BE2C (cell line): ENCODE measurements at places on chromosomes 5 and 9.
A peak's percentile ranks its signal among the peaks of the same experiment; 100 is the strongest.

GRCh38 chr5:64190562-64191306 lies 25.1 kb downstream of the RNF180 start:
- no peak for DNase-seq

- no peak for DNase-seq
These were observed 53.0 kb upstream of the SMARCA2 start for GRCh38 chr9:1962122-1962521.

- no peak for DNase-seq
These were observed 74.3 kb downstream of the DCP2 start for GRCh38 chr5:113050721-113051382.

DNA sequence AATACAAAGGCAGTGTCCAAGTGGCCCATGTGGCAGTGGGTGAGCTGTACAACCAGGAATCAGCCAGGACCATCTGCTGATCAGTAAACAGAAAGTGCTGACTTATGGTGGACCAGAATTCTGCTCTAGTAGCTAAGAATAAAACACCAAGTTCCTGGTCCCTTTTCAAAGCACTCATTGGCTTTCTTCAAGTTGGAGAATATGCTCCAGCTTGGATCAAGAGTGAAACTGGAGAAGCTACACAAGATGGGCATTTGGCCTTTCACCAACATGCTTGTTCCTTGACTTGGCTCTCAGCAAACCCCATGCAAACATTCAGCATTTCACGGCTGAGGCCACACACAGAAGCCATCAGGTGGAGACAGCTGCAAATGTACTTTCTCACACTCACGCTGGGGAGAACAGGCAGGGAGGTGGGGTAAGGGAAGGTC lies 32.1 kb downstream of the MARCHF3 start:
- no peak for DNase-seq

- DNase-seq, result peak; percentile 23
These were observed 8.6 kb downstream of the SCGB3A2 start for GRCh38 chr5:147887026-147887627.

GRCh38 chr5:122880170-122880689 lies 34.8 kb downstream of the SNX24 start:
- DNase-seq, result no peak

DNA sequence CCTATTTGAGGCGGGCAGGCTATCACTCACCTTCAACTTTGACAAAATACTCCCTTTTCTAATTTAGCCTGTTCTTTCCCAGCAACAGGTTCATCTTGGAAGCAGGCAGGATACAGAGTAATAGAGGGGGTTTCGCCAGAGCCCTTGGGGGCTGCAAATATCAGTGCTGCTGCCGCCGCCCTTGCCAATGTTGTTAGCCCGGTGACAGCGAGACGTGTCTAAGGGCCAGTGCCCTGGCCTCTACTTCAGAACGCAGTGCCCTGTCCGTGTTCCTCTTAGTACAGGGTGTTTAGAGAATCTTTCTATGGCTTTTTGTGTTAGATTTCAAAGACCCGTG lies 703 bp downstream of the FAM120AOS start:
- peak; percentile 22 for DNase-seq

GRCh38 chr5:527646-528628 lies 3.7 kb upstream of the SLC9A3 start:
- no peak for DNase-seq

GRCh38 chr9:96087669-96088299 lies 212.3 kb downstream of the ERCC6L2 start:
- DNase-seq, result no peak

DNA sequence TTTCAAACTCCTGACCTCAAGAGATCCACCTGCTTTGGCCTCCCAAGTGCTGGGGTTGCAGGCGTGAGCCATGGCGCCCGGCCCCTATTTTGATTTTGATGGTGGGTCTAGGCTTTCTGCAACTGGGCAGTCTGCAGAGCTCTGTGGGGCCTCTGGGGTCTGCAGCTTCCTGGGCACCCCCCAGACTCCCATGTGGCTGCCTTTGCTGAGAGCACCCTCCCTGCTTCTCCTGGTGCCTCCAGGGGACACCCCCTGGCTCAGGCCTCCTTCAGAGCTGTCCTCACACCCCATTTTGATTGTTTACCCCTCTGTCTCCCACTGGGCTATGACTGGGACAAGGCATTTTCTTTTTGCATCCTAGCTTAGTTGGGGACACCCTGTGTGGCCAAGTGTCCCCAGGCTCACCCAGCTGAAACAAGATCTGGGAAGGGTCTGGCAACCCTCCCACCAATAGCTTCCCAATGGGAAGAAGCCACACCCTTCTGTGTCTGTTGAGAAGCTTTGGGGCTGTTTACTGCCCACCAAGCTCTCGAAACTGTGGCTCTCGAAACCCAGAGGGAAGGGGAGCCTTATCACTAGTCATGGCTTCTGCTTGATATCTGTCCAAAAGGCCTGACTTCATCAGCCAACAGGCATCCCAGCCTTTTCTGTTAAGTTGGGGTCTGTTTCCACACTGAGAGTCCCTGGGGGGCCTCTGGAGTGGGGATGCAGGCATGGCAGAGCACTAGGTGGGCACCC lies 204.4 kb upstream of the IER5L start:
- DNase-seq, result peak; percentile 49

- peak; percentile 65 for DNase-seq
These were observed 76.4 kb downstream of the OSMR start for GRCh38 chr5:38922199-38922598.

DNA sequence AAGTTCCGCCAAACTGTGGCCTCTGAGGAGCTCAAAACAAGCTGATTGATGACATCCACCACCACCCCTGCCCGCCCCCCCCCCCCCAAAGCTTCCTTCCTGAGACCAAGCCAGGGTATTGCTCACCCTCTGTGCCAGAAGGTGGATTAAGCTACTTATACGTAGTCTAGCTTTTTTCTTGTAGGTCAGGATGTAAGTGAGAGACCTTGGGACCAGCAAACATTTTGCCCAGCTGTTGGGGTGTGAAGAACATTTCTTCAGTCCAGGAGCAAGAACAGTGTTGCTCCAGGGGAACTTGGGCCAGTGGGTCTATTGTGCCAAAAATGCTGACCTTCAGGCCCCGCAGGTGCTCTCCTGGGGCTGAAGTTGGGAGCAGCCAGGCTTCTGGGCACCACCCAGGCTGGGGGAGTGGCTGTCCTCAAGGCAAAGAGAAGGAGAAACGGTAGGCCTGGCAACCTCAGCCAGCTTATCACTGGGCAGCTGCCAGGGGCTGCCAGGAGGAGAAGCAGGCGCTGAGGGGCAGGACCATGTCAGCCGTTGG lies 18.0 kb downstream of the NEURL1B start:
- DNase-seq, result no peak

- DNase-seq, result no peak
These were observed 7.0 kb downstream of the SQSTM1 start for GRCh38 chr5:179827680-179828079.

DNA sequence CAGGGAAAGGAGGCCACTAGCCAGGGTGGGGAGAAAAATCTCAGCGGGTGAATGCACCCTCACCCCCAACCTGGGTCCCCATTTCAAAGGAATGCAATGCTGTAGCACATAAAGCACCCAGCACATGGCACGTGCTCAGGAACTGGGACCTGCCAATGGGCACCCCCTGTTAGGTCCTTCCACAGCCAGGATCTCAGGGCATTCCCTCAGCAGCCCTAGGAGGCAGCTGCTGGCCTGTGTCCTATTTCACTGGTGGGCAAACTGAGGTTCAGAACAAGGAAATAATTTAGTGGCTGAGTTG lies 8.8 kb downstream of the DNM1 start:
- no peak for DNase-seq

DNA sequence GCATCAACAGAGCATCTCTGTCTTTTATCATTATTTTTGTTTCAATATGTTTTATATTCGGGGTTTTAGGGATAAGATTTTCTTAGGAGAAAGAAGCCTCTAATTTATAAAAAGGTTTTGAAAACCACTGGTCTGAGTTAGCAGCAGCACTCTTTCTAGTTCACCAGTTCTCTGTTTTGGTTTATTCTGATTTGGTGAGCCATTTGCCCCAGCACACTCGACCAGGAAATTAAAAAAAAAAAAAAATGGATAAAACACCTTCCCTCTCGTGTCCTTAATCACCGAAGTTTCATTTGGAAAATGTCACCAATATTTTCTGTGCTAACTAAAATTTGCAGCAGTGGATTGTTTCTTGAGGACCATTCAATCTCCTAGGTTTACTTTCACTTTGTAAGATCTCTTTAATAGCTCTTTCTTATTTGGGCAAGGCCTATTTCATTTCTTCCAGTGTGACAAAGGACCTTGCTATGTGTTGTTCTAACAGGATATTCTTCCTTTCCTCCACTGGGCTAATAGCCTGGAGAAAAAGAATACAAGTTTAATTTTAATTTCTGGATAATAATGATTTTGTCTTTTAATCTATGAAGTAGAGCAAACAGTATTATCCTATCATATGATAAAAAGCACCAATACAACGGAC lies 57.8 kb upstream of the ANXA1 start:
- DNase-seq, result no peak

DNA sequence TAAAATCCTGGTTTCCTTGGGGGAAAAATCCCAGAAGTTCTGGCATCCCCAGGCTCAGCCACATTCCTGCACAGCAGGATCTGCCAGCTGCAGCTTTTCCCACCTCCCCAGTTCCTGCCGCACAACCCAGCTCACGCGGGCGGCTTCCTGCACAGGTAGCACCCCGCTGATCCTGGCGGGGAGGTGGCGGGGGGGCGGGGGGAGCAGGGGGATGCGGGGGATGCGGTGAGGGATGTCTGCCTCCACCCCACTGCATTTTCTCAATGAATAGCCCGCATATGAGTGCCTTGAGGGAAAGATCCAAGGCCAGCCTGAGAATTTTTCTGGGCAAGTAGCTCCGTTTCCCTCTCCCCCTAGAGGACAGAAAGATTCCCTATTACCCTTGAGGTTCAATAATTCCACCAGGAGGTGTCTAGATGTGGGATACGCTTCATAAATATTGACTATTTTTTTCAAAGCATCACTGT lies 21.1 kb downstream of the GFPT2 start:
- DNase-seq, result no peak

- peak; percentile 68 for DNase-seq
These were observed 29.3 kb downstream of the CARTPT start for GRCh38 chr5:71748360-71748759.

GRCh38 chr5:179257176-179257682 lies 88.0 kb downstream of the ADAMTS2 start:
- DNase-seq, result no peak

DNA sequence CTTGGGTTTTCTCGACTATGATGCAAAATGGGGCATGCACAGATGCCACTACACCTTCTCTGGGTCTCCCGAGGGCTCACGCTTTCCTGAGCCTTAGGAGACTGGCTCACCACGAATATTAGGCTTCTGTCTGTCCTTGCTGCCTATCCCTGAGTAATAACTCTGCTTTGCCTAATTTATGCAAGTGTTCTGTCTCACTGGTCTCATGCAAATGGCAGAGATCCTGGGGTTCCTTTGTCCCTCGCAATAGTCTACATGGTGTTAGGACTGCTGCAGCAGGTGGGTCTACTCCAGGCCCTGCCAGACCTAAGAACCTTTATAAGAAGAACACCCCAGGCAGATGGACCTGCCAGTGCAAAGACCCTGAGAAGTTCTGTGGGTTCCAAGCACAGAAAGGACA lies 72.3 kb upstream of the HRH2 start:
- no peak for DNase-seq

DNA sequence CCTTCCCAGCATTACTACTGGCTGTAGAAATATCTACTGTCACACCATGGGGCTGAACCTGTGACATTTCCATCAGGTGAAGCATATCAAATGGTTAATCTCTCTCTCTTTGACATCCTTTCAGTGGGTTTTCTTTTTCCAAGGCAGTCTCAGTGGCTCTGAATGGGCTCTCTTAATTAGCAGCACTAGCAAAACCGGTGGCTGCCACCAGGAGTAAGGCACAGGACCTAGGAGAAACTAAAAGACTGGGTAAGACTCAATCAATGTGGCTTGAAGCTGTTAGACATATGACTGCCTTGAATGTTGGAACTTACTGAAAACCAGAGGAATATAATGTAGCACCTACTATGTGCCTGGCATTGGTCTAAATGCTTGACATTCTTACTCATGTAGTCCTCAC lies 445.0 kb upstream of the KIF2A start:
- DNase-seq, result no peak

DNA sequence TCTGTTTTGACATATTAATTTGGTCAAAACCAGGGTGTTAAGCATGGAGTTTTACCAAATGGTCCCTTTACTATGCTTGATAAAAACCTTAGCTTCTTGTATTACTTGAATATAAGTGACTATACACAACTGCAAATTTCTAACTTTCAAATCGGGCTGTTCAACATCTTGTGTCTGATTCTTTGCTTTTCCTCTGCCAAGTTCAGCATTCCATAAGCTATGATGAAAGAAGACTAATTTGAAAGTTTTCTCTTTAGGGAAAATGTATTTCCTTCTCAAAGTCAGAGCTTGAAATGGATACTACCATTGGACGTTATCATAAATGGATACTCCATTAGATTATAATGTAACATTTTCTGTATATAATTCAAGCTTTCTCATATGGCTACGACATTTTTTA lies 792.9 kb downstream of the EFNA5 start:
- no peak for DNase-seq

GRCh38 chr5:165495829-165496380 lies 1990.5 kb downstream of the MAT2B start:
- no peak for DNase-seq

- DNase-seq, result peak; percentile 75
These were observed 97.4 kb downstream of the DAP start for GRCh38 chr5:10663489-10664179.

- no peak for DNase-seq
These were observed at the start of gene PCDHA5 for GRCh38 chr5:140821375-140822280. TSS of gene PCDHA5 (plus strand) at chr5:140821613.

DNA sequence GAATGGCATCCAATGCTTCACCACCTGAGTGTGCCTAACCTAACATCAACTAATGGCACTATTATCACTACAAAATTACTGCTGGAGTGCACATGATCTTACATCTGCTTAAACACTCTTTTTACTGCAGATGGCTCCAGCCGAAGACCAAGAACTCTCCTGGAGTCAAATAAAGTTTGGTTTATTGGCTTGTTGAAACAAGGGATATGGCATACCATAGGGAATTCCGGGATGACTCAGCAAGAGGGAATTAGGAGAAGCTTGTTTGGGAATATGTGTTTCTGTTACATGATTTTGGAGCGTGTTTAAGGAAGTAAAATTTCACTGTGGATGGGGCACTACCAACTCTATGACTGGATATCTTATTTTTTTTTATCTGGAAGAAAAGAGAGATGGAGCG lies 872.6 kb downstream of the DTWD2 start:
- no peak for DNase-seq

DNA sequence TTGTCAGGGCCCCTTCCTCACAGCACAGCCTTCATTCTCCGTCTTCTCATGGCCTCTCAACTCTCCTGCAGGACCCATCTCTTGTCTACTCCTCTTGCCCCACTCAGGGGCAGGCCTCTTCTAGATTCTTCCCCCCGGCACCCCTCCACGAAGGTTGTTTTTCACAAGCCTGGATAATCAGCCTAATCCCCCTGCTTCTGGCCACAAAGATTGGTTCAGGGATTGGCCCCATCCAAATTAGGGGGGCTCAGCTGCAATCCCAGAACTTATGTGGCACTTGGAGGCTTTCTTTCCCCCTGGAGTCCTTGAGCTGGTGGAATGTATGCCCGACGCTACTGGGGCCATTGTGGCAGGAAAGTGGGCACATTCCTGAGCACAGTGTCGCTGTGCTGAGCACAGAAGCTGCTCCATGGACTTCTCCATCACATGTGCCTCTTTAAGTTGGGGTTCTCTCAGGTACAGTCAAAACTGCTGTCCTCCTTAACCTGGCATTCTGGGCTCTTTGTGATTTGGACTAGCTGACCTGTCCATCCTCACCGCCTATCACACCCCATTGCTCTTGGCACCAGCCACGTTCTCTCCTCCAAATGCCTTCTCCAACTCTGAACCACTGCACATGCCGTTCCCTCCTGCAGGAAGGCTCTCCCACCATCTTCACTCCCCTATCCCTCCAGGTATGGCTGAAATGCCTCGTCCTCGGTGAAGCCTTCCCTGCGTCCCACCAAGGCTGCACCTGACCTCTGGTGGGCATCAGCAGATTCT lies 66.8 kb upstream of the RNF130 start:
- DNase-seq, result no peak
